ENCODE measurements at places on chromosomes 1 and 21.

DNA sequence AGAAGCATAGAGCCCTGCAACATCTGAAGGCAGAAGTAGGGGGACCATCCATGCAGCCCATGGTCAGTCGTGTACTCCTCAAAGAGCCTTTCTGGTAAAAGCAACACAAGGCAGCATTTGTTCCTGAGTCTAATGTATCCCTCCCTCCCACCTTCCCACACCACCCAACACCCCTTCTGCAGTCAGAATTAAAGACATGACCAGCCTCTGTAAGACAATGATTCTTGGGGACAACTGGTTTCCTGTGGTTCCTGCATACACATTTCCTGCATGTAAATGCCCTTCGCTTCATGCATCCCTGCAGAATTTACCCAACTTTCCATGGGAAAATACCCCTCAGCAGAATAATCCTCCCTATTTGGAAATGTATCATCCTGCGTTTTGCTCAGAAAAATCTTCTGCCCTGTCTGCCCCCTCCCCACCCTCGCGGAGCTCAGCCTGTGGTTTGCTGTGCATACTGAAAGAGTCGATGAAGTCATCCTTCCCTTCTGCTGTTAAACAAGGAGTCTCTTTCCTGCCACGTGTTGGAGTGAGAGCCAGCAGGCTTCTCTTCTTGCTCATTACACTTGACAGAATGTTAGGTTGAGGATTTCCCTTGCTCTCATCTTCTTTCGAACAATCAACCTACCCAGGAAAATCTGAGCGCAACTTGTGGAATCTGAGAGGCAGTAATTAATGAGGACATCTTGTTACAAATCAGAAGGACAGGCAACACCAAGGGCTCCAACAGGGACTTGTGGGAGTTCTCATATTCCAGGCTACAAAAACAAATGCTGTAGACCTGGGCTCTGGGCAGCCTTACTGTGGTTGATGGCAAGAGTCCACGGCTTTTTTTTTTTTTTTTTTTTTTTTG lies 4.7 kb downstream of the TNN start:
- DNase-seq = peak; percentile 73

DNA sequence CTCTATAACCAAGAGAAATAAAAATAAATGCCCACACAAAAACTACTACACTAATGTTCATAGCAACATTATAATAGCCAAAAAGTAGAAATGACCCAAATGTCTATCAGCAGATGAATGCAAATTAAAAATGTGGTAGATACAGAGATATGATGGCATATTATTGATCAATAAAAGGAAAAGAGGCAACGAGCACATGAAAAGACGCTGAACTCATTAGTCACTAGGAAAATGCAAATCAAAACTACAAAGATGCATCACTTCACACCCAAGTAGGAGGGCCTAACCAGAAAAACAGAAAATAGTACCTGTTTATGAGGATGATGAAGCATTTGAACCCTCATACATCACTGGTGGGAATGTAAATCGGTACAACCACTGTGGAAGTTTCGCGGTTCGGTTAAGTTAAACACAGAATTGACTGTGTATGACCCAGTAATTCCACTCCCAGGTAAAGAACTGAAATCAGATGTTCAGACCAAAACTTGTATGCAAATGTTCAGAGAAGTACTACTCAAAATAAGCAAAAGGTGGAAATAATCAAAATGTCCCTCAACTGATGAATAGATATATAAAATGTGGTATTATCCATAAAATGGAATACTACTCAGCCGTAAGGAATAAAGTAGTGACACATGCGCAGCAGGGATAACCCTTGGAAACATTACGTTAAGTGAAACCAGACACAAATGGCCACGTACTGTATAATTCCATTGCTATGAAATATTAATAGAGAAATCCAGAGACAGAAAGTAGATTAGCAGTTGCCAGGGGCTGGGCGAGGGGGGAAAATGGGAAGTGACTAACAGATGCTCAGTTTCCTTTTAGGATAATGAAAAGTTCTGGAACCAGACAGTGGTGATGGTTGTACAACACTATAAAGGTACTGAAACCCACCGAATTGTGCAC lies 3.1 kb downstream of the USP48 start:
- DNase-seq = no peak

DNA sequence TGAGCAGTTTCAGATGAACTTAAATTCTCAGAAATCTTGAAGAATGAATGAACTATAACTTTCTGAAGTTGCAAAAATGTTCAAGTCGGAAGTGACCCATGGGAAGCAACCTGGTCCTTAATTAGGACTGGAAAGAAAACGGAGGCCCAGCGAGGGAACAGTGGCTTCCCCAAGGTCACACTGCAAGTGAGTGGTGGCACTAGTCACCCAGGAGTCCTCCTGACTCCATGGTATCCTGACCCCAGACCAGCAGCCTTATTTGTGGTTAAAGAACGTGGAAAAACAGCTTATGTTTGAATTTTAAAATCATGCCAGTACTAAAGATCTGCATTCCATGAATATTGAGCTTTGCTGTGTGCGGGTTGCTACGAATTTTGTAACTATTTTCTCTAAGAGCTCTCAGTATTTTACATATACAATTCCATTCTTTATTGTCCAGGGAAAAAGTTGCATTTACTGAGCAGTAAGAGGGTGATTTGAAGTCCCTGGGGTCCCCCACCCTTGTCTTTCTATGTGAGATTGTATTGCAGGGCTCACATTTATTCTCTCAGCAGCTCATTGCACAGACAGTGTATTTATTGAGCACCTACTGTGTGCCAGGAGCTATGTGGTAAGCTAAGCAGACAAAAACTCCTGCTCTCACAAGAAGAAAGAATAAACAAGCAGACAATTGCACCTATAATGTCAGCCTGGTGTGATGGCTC lies 61.6 kb upstream of the ATP5PO start:
- no peak for DNase-seq

DNA sequence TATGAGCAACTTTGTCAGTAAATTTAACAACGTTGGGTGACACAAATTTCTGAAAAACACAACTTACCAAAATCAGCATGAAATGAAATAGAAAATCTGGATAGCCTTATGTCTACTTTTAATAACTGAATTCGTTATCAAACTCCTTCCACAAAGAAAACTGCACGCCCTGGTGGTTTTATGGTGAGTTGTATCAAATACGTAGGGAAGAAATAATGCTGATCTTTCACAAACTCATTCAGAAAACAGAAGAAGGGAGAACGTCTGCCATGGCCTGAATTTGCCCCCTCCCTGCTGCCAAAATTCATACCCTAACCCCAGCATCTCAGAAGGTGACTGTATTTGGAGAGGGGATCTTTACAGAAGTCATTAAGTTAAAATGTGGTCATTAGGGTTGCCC lies 50.0 kb upstream of the COL18A1 start:
- no peak for DNase-seq

Measured in left forelimb (tissue), 1 donor.